ENCODE measurements at places on chromosomes 5 and 9. TPM values are rescaled to one million over a fixed set of nuclear protein-coding genes. Genes with fewer than 3 reads are reported as not detected.

Gene PAEP
- total RNA-seq, result not detected

Gene PRKACG
- total RNA-seq, result not detected

Gene TNFSF8
- total RNA-seq, result not detected

Gene CDX1
- total RNA-seq, result not detected

Gene NKD2
- not detected for total RNA-seq

Gene ACOT12
- not detected for total RNA-seq

Gene OTP
- total RNA-seq, result not detected

Gene ANXA1
- 383 TPM for total RNA-seq
